ENCODE measurements at places on chromosomes 7 and 10.
A peak's percentile ranks its signal among the peaks of the same experiment; 100 is the strongest.

GRCh38 chr7:80611353-80611752 lies 27.1 kb upstream of the CD36 start:
- no peak for DNase-seq

GRCh38 chr7:154898973-154899855 lies 103.7 kb downstream of the PAXIP1 start:
- no peak for DNase-seq

GRCh38 chr7:1466524-1467271 lies 7.4 kb upstream of the MICALL2 start:
- DNase-seq, result no peak

- DNase-seq, result no peak
Measured at GRCh38 chr7:28389504-28390395, 22.6 kb upstream of the CREB5 start.

DNA sequence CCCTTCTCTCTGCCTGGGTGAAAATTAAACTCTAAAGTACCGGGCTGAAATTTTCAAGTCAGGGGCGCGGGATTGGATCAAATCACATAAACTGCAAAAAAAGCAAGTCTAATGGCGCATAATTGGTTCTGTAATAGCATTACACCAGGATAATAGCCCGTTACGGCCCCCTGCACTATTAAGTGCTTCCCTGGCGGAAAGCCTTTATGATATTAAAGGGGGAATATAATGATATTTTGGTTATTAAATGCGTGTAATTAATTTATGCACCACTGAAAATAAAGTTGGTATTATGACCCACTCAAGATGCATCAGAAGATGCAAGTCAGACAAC lies 744 bp upstream of the DRGX start:
- no peak for DNase-seq

DNA sequence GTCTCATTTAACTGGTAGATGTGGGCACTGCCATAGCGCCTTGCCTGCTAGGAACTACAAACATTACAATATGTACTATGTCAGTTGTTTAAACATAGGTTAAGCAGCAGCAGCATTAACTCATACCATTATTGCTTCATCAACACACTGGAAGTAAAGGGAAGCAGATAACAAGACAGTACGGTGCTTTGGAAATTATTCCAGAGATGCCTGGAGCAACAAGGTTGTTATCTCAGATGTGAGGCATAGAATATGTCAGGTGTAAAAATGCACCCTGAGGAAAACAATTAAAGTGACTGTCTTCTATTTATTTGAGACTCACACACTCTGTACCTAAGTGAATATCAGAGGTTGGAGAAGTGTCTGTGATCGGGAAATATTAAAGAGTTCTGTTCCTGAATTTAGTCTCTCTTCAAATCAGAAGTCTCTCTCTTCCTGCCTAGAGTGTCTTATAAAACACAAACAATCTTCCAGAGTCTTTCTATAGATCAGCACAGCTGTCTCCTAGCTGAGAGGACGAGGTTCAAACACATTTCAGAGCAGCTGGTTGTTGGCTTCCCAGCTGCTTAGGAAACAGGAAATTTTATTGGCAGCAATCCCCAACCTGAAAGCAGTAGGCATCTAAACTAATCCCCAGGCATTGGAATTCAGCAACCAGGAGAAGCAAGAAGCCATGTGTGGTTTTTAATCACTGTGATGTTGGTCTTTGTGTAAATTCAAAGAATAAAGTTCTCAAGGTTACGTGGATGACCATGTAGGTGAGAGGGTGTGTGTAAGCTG lies 994.4 kb upstream of the LRRTM3 start:
- DNase-seq, result no peak

DNA sequence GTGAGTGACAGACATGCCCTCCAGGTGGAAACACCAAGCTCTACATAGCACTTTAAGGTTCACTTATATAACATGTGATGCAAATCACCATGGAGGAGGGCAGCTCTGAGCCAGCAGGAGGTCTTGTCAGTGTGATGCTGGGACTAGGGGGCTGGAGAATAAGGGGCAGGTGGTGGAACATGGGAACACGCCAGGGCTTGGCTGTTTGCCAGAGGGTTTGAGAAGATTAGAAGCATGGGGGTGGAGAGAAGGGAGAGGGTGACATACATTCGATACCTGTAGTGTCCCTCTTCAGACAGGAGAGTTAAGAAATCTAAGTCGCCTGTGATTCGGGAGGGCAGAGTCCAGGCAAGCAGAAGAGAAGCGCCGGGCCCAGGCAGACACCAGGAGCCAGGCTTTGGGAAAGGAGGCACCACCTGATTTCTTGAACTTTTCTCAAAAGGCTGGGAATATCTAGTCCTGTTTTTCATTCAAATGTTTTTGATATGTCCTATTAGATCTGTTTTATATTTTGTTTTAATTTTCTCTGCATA lies 16.9 kb upstream of the LAMB4 start:
- no peak for DNase-seq

DNA sequence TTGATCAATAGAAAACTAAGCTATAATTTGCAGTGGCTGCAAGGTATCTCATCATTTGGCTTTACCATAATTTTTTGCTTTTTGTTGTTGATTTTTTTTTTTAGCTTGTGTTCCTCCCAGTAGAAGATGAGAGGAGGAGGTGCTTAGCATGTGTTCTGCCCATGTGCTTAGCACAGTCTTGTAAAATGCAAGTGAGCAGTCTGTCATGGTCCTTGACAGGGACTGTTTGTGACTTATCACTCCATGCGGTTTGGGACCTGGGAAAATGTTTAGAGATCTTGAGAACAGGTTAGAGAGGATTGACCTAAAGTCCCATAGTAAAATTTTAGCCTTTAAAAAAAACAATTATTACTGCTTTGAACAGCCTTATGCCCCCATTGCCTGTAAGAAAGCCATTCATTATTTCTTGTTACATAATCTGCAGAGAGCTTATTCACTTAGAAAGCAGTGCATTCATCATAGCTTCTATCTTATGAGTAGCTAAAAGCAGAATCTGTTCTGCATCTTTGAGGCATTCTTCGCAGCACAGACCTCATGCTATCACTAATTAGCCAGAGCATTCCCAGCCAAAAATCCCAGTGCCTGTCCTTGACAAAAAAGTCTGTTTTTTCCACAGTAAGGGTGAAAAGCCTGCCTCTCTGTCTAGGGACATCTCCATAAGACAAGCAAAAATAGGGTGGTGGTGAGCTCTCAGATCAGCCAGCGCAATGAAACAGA lies 748.7 kb upstream of the GALNT17 start:
- no peak for DNase-seq

- no peak for DNase-seq
Measured at GRCh38 chr7:134741907-134742635, 37.4 kb upstream of the CALD1 start.

GRCh38 chr7:141586878-141587277 lies 35.7 kb downstream of the AGK start:
- no peak for DNase-seq

GRCh38 chr7:1934756-1935155 lies 264.7 kb downstream of the ELFN1 start:
- DNase-seq, result no peak

- no peak for DNase-seq
Measured at GRCh38 chr10:132574783-132575319, 37.3 kb downstream of the INPP5A start.

DNA sequence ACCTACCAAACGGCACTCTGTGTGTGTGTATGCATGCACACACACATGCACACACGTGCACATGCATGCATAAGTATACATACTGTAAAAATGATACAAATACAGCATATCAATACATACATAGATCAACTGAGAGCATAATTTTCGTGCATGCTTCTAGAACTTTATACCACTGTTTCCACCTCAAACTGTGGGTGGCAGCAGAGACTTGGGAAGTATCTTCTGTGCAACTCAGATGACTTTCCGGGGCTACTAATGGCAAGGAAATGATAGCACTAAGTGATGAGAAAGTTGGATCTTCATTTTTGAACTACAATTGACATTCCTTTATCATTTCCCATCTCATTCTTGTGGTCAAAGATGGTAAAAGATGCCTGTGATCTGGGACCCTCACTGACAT lies 570.7 kb downstream of the REEP3 start:
- DNase-seq, result no peak

- DNase-seq, result no peak
Measured at GRCh38 chr7:107982042-107982840, 20.7 kb downstream of the LAMB1 start.

GRCh38 chr7:38506756-38507155 lies 124.4 kb downstream of the AMPH start:
- no peak for DNase-seq

GRCh38 chr10:110221721-110222261 lies 14.4 kb downstream of the MXI1 start:
- DNase-seq, result peak; percentile 90

- DNase-seq, result peak; percentile 78
Measured at GRCh38 chr7:132580717-132581285, 4.5 kb upstream of the PLXNA4 start.

- DNase-seq, result no peak
Measured at GRCh38 chr7:48090095-48090805, 1.2 kb downstream of the UPP1 start.
